Muscle of leg (tissue), 16 donors: ENCODE measurements at places on chromosomes 7 and 10. TPM values are rescaled to one million over a fixed set of nuclear protein-coding genes. Genes with fewer than 3 reads are reported as not detected.
A peak's percentile ranks its signal among the peaks of the same experiment; 100 is the strongest.

The ASB10 gene
- polyA plus RNA-seq, result 1.3 TPM

DNA sequence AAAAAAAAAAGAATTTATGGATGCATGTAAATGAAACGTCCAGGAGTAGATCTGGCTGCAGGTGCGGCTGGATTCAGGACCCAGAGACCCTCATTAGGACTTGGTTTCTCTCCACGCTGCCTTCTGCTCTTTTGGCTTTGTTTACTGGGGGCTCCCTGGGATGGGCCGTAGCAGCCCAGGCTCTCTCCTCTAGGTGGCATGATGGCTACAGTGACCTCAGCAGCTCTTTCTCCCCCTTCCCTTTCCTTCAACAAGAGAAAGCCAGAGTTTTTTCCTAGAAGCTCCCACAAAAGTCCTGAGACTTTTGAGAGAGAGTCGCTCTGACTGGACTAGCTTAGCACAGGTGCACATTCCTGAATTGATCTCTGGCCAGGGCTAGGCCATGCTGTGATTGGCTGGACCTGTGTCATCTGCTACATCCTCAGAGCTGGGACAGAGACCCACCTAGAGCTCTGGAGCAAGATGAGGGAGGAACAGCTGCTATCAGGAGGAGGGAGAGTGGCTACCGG lies 67.8 kb upstream of the PDCD4 start:
- DNase-seq, result peak; percentile 84

DNA sequence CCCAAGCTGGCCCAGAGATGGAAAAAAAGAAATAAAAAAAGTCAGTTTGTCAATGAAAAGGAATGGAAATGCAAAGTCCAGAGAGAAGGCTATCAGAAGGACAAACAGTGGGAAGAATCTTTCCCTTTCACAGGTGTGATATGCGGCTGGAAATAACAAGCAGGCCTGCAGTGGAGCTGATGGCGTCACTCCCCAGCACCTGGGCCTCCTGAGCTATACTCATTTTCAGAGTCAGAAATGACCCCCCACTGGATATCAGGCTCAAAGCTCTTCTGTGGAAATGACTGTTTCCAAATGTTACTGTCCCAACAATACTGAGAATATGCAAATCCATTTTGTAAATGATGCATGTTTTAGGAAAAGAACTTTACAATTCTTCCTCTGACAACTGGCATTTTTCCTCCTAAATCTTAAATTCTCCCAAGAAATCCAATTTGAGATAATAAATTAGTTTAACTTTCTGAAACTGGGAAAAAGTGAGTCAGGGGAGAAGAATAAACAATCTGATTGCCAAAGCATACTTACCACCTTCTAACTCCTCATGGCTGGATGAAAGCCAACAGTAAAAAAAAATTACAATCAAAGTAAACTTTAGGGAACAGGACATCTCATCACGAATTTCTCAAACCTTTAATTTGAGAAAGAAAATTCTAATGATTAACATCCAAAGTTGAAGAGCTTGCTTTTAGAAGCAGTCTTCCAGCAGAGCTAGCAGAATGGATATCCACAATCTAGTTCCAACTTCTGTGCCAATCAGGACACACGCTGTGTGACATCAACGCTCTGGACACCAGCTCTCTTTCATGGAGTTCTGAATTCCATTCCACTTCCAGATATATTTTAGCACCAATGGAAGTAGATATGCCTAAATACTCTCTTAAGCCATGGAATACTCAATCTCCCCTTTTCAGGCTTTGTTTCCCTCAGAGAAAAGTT lies 5.3 kb upstream of the CUZD1 start:
- no peak for DNase-seq

GRCh38 chr10:32141018-32141807 lies 85.0 kb upstream of the KIF5B start:
- peak; percentile 43 for DNase-seq

GRCh38 chr7:450741-451140 lies 68.9 kb downstream of the PDGFA start:
- no peak for DNase-seq

DNA sequence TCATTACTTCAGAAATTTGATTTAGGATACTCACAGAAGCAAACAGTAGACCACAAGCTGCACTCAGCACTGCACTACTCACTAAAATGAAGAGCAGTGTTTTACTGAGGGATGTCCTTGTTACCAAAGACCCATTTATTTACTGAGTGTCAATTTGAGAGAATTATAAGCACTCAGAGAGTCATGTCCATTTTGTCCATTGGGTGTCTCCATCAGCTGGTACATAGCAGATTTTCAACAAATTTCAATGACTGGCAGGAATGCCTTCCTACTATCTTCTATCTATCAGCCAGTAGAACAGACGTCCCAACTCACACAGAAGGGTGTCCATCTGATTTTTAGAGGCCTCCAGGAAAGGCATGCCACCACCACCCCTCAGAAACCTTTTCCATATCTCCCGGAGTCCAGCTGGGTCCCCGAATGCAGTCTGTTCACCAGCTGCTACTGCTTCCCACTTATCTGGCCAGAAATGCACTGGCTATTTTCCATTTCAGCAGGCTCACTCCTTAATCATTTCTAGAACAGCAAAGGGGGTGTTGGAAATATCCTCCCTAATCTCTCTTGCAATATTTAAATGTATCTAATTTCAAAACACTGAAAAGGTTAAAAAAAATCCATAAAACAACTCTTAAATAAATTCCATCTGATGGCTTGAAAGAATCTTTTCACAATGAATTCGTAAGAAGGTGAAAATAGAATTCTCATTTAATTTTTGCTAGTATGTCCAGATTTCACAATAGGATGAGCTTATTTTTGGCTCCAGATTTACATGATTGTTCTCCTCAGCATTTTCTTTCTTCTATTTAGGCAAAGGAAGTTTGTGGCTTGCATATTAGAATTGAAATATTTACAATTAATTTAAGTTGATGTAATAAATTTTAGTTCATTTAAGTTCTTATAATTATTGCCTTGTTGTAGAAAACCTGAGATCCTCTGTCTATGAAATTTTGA lies 1164.0 kb upstream of the CELF2 start:
- peak; percentile 65 for DNase-seq

DNA sequence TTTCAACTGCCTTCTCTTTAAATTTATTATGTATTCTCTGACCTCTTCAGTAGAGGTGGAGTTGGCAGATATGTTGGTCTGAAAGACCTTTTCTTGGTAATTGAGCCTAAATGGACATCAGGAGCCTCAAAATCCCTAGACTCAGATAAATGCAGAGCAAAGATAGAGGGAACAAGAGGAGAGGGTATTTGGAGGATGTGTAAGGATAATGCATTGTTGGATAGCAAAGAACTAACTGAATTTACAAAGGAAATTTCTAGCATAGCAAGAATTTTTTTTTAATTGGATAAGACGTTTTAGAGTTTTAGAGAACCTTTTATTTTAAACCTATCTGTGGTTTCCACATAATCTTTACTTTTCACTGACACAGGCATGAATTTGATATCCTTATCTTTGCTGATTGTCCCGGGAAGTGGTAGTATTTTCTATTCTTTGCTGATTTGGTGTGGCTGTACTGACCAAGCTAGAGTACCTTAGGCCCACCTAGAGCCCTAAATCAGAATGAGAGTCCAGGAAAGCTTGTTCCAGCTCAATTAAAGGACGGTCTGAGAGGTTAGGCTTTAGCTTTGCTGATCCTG lies 91.3 kb downstream of the NRF1 start:
- no peak for DNase-seq

GRCh38 chr10:29643771-29644501 lies 9.2 kb upstream of the SVIL start:
- peak; percentile 96 for DNase-seq

The EN2 gene
- 0.91 TPM for polyA plus RNA-seq

The LMOD2 gene
- polyA plus RNA-seq, result 58.8 TPM

The CFAP69 gene
- 2.7 TPM for polyA plus RNA-seq

DNA sequence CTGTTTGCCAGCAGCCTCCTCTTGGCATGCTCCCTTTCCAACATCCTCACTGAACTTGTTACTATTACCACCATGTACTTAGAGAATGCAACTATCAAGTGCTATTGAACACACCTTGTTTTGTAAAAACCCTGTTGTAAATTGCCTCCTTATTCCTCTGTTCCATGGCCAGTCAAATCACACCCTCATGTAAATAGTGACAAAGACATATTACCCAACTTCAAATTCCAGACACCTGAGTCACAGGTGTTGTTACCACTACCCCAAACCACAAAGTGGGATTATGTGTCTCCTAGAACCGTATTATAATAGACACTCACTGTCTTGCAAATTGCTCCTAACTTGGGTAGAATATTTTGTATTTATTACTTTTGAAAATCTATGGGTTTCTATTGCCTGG lies 263.2 kb upstream of the C7orf33 start:
- no peak for DNase-seq

The JAZF1 gene
- polyA plus RNA-seq, result 28.1 TPM

DNA sequence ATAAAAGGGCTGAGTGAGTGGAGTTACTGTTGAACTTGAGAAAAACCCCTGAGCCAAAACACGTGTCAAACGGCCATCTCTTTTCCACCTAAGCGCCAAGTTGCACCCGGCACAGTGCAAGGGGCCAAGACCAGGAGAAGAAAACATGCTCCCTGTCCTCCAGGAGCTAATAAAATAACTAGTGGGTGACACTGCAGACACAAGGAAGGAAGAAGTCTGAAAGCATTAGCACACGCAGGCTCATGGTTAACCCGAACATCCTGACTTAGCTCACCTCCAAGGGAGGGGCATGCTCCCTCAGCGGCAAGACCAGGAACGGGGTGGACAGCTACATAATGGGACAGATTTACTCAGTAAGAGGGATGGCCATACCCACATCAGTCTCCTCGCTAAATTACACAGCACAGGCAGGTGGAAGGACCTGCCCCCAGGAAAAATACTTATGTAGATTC lies 65.0 kb downstream of the PIP4K2A start:
- DNase-seq, result no peak

DNA sequence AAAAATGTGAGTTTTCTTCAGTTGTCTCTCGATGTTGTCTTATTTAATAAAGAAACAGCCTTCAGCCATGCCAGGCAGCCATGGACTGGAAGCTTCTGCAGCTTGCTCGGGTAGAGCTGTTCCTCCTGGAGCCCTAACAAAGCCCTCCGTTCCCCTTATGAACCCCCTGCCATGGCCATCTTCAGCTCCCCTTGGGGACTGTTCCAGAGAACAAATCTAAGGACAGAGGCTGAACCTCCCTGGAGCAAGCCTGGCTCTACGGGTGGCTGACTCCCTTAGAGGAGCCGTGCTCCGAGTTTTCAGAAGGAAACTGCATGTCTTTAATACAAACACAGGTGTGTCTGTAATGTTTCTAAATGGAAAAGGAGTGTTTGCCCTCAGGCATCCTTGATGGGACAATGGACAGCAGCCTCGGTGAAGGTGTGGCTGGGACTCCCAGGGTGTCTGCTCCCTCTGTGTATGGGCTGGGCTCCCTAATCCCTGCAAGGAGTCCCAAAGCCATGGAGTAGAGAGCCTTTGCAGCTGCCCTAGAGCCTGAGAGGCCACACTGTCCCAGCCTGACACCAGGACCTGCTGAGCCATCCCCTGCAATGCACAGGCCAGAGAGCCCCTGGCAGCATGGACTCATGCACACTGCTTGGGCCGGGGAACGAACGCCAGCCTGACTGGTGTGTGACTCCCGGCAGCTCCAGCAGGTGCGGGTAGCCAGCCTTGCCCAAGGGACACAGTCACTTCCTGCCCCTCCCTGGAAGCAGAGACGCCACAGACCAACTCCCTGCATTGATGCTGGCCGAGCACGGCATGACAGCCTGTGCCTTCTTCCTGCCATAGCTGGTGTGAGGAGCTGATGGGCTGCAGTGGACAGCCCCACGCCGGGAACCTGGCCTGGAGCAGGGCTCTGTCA lies 381.8 kb downstream of the TCERG1L start:
- DNase-seq, result no peak

The CRYGN gene
- not detected for polyA plus RNA-seq

GRCh38 chr10:117590101-117590875 lies 47.7 kb downstream of the EMX2 start:
- DNase-seq, result no peak

DNA sequence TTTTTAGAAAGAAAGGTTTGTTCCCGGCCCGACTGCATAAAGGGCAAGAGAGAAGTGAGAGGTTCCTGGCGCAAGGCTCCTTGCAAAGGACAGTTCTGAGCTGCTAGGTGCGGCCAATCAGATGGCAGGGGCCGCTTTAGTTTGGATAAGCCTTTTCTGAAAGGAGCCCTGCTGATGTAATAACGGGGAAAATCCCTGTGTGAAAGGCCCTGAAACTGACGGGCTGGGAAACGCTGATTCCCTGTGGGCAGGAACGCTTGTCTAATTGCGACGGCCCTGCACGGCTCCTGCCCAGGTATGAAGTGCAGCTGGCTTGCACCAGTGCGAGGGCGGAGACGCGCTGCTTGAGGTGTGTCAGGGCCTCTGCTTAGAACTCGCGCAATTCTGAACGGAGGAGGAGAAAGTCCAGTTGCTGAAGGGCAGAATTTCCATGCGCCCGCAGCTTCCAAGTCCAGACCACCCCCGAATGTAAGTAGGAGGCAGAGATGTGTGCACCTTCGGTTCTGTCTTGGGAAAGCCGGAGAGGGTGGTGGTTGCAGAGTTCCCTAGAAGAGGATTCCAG lies 30.5 kb downstream of the TACC2 start:
- no peak for DNase-seq

The NACAD gene
- 5.1 TPM for polyA plus RNA-seq

- DNase-seq, result no peak
Measured at GRCh38 chr7:116772423-116772863, 89.9 kb upstream of the CAPZA2 start.

- peak; percentile 96 for DNase-seq
Measured at GRCh38 chr7:128831994-128832879, 2.0 kb downstream of the FLNC start.

The TMEM140 gene
- polyA plus RNA-seq, result 12.5 TPM

DNA sequence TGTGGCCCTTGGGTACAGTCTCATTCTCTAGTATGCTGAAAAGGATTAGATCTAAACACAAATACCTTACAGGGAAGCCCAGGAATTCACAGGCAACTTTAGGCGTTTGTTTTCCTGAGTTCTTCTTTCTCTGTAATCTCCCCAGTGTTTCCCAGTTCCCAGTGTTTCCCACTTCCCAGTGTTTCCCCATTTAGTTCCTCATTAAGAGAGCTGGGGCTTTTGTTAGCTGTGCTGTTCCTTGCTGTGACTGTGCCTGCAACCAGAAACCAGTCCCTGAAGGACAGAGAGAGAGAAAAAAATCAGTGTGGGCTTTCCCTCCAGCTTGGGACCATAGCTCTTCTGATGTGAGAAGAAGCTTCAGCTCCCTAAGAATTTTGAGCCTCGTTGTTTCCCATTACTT lies 802.9 kb upstream of the COBL start:
- DNase-seq, result no peak

DNA sequence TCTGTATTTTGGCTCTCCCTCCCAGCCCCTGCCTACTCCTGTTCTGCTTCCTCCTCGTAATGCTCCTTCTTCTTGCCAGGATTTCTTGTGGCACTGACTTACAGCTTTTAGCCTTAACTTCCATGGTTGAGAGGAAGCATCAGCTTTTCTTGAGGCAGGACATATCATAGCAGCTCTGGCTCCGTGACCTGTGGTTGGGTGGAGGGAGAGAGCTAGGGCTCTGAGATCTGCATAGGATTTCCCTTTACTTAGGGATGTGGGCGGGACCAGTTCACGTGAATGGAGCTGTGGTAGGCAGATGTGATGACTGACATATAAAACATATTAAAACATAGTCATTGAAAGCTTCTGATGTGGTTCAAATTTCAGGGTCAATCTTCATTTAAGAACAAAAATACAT lies 10.6 kb upstream of the RAB11FIP2 start:
- DNase-seq, result no peak
